Stimulated activated CD8-positive, alpha-beta memory T cell treated with anti-CD3 and anti-CD28 coated beads, Interleukin-7, amount 100 ng/mL, for 1 hour (primary cell): ENCODE measurements at places on chromosomes 5 and 9.

DNA sequence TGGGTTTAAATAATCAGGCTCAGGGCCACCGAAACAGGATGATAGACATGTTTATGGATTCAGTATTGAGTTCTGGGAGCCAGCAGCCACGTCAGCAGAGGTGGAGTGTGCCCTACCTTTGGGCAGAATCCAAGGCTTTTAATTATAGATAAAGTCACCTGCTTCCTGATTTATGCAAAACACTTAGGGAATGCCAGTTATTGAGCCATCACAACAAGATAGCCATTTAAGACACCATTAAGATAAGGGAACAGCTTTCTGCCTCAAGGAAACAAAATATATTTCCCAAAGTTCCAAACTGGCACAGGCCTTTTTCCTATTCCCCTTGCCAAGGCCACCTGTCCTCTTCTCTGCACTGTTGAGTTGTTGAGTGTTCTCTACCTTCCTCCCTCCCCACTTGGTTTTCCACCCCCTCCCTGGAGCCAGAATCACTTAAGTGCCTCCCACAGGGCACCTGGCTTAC is 2.4 kb downstream of the CCL28 start:
- DNase-seq: no peak

DNA sequence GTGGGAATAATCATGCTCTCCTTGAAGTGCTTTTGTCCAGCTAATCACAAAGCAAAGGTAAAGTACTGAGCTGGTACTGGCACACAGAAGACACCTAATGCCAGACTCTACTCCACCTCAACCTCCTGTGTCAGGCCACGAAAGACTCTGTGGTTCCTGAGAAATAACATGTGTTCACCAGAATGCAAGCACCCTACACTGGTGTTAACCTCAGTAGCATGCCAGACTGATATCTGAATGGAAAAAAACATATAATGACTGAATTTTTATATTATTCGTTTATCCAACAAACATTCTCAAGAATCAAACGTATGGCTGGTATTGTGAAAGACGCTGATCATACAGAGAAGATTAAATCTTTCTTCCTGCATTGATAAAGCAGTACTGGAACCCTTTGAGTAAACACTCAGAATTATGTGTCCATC is 97.1 kb upstream of the IFNE start:
- no peak for DNase-seq

DNA sequence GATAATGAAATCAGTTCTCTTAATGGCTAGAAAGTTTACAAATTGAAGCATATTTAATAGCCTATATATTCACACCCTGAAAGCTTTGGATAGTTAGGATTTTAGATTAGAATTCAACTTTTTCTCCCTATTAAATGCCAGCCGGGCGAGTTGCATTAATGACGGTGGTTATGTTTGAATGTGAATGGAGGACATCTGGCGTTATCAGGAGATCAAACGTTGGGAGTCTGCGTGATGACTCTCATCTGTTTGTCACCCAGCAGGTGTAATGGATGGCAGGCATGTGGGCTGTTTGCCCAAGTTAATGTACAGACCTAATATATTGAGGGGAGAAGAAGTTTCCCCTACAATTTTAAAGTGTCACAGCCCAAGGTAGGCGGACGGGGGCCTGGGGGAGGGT is 1227.7 kb upstream of the WWC1 start:
- no peak for DNase-seq

DNA sequence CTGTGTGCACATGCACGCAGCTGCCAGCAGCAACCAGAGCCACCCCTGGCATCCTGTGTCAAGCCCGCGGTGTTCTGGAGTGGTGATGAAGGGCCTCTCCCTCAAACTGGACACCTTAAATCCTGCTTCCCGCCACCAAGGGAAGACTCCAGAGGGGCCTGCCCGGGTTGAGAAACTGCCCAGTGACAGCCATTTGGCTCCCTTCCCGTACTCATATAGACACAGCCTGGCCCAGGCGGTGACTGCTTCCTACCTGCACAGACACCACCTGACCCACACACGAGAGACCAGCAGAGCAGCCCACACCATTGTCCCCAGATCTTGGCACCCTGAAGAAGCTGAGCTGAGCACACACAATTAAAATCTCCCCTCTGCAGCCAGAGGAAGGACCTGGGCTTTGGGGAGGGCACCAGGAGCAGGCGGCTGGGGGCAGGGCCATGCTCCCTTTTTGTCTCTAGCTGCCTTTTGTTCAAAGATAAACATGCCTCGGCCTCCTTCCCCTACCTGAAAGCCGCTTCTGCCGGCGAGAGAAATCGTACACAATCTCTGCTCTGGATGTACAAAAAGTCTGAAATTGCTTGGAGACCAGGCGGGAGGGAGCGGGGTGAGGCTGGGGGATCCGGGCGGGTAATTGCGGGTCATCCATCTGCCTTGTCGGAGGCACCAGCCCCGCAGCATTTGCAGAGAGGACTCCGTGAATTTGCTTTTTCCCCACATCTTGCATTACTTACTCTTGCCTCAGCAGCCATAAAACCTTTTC is 78.4 kb downstream of the TSPAN17 start:
- DNase-seq: no peak

- no peak for DNase-seq
Measured at GRCh38 chr9:81656004-81656403, 33.3 kb downstream of the TLE1 start.

GRCh38 chr5:82349652-82350051 is 71.5 kb upstream of the RPS23 start:
- no peak for DNase-seq

GRCh38 chr9:98570055-98570454 is 138.7 kb downstream of the GABBR2 start:
- no peak for DNase-seq
